Stimulated activated CD8-positive, alpha-beta memory T cell treated with anti-CD3 and anti-CD28 coated beads, Interleukin-15, amount 100 ng/mL, for 4 hours (primary cell): ENCODE measurements at places on chromosomes 11 and 22.

DNA sequence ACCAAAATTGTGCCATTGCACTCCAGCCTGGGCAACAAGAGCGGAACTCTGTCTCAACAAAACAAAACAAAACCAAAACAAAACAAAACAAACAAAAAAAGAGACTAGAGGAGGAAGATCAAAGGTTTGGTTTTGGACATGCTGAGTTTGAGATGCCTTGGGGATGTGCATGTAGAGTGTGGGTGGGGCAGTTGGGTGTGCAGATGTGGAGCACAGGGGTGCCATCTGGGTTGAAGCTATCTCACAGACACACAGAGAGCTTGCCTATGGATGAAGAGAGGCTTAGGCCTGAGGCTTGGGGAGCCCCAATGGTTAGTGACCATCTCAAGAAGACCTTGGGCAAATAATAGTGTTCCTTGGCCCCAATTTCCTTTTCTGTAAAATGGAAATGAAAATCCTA is 45.8 kb upstream of the EIF3D start:
- DNase-seq: no peak

DNA sequence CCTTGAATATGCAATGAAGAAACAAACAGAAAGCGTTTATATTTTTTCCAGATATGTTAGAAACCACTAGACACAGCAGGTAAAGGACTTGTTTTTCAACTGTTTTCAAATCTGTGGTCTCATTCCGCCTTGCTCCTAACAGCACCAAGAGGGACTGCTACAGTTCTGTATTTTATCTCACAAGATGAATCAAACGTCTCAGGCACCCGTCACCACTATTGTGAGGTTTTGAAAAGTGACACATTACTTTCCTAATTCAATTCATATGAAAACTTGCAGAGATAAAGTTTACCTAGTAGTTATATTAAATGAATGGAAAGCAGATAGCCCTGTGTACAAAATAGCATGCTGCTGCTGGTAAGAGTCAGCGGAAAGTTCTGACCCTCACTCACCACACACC is 386.3 kb downstream of the ETS1 start:
- no peak for DNase-seq

DNA sequence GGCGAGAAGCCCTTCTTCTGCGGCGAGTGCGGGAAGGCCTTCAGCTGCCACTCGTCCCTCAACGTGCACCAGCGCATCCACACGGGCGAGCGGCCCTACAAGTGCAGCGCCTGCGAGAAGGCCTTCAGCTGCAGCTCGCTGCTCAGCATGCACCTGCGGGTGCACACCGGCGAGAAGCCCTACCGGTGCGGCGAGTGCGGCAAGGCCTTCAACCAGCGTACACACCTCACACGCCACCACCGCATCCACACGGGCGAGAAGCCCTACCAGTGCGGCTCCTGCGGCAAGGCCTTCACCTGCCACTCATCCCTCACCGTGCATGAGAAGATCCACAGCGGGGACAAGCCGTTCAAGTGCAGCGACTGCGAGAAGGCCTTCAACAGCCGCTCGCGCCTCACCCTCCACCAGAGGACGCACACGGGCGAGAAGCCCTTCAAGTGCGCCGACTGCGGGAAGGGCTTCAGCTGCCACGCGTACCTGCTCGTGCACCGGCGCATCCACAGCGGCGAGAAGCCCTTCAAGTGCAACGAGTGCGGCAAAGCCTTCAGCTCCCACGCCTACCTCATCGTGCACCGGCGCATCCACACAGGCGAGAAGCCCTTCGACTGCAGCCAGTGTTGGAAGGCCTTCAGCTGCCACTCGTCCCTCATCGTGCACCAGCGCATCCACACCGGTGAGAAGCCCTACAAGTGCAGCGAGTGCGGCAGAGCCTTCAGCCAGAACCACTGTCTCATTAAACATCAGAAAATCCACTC is 12.2 kb downstream of the ZNF74 start:
- DNase-seq: no peak

DNA sequence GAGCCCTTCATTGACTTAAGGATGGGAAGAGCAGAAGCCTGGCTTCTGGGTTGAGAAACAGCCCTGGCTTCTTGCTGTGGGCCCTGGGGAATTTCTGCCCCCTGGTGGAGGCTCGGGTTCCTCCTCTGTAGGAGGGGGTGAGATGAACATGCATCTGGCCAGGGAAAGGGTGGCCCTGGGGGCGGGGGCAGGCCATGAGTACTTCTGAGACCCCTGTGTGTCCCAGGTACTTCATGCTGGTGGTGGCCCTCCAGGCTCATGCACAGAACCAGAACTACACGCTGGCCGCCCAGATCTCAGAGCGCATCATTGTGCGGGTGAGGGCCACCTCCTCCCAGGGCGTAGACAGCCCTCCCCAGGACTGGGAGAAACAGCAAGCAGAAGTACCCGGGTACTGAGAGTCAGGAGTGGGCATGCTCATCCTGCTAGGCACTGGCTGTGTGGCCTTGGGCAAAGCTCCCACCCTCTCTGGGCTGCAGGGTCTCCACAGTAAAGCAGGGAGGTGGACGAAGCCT is 15.8 kb downstream of the TMEM258 start:
- peak; percentile 11 for DNase-seq

- no peak for DNase-seq
Observed at GRCh38 chr11:86274503-86274902, 27.5 kb upstream of the HIKESHI start.

DNA sequence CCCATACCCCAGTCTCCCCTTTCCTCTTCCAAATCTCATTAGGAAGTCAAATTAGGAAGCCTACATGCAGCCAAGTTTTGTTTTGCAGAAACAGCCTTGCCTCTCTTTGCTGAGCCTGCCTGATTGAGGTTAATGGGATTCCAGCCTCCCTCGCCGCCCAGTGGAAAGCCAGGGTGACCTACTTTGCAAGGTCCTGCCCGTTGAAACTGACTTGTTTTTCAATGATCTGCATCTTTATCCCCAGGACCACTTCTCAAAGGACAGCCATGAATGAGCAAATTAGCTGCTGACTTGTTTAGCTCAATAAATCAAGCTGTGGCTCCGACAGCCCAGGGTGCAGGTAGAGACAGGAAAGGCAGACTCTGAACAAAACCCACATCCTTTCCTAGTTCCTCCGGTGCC is 110.4 kb downstream of the RRAS2 start:
- DNase-seq: no peak

DNA sequence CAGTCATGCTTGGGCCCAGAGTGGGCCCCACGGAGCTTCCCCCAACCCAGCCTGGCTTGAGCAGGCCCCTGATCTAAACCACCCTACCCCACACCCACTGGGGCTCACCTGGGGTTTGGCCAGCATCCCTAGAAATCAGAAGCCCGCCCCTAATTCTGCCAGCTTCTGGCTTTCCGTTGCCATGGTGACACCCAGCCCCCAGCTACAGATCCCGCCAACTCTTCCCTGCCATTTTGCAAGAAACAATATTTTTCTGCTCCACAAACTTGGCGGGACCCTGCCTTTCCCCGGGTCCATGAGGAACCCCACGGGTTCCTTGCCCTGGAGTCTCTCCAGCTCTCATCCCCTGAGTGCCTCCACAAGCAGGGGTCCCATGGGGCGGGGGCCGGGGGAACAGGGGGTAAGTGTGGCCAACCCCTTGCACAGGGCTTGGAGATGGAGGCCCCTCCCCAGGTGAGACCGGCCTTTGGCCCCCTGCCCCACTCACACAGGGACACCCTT is 90.0 kb downstream of the CDKN1C start:
- DNase-seq: no peak

- no peak for DNase-seq
Observed at GRCh38 chr11:123260511-123261211, 65.6 kb upstream of the CLMP start.

- no peak for DNase-seq
Observed at GRCh38 chr22:48892578-48893287, 934.9 kb downstream of the BRD1 start.

- DNase-seq: no peak
Observed at GRCh38 chr11:16611401-16611921, 127.0 kb upstream of the C11orf58 start.

DNA sequence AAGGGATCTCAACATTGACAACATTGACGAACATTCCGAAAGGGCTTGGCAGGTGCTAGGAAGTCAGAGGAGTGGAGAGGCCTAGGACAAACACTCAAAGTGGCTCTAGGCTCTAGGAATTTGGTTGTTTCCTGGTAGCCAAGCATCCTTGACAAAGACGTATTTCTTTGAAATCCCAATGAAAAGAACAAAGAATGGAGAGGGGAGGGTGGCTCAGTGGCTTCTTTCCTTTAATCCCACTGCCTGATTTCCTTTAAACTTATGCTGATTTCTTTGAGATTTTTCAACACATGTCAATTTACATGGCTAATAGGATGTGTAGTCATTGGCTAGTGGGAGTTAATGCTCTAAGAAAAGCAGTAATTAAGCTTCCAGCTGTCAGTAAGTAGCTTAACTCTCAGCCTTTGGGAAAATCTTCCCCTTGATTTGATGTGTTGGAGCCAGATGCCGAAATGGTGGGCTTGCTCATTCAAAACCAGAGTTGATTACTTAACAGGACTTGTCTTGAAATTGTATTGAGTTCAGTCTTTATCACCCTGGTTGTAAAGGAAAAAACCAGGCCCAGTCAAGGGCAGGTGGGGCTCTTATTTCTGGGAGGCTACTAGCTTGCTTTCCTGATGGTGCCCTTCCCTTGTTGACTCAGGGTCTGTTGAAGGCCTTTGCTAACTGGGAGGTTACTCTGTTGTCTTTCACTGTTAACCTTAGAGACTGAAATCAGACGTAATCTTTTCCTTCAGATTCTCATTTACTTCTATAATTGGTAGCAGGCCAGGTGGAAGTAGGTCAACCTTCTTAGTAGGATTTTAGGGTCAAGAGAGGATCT is 44.6 kb upstream of the SORL1-AS1 start:
- DNase-seq: no peak
